ENCODE measurements at places on chromosomes 3 and 15.
A peak's percentile ranks its signal among the peaks of the same experiment; 100 is the strongest.

DNA sequence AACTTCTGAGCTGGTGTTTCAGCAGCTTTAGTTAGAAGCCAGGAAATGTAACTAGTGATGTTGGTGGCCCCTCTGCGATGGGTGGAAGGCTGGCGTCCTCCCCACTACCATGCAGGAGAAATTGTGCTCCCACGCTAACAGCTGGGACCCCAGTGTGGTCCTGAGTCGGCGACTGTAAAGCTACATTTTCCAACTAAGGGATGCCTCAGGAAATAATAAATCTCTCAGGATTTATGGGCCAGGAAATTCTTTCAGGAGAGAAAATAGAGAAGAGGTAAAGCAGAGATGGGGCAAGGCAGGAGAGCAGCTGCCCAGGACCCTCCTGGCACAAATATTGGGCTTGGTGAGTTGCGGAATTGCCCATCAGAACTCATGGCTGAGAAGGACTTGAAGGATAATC lies 186.9 kb downstream of the OPA1 start:
- no peaks in the 10 kb centered on the region for H3K36me3 ChIP-seq
- H3K4me3 ChIP-seq: no peak overlapping the region
- H3K27ac ChIP-seq: no peak overlapping the region
- H3K27me3 ChIP-seq: peaks cover 24% of the 10 kb centered on the region
- DNase-seq: no peak
- no peaks in the 10 kb centered on the region for H3K4me1 ChIP-seq

GRCh38 chr3:48970586-48970985 lies 19.5 kb upstream of the P4HTM start:
- peaks cover 4% of the 10 kb centered on the region for H3K4me1 ChIP-seq
- no peaks in the 10 kb centered on the region for H3K27me3 ChIP-seq
- DNase-seq: no peak
- no peak overlapping the region for H3K27ac ChIP-seq
- no peak overlapping the region for H3K4me3 ChIP-seq

DNA sequence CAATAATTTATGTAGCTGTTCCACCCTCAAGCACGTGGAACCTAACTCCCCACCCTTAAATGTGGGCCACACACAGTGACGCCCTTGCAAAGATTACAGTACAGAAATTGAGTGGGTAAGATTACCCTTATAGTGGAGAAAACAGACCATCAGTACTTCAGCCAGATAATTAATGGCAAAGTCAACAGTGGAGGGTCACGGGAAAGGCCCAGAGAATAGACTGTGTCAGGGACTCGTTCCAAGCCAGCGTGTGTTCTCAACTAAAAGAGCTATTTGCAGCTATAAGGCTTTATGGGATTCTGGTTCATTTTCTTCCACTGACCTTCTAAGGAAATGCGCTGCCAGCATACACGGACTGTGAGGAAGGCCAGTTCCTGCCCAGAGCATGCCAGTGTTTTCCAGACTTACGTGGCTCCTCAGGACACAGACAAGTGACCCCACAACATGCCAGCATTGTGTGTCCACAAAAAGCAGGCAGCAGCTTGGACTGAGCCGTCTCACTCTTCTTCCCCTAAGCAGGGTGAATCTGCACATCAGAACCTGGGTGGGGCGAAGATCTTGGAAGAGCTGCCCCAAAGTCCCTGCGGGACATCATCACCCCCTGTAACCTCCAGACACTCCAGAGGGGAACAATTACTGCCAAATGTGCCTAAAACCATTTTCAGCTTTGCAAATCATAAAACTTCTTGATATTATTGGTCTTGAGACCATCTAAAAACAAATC lies 428.5 kb downstream of the OCA2 start:
- no peaks in the 10 kb centered on the region for H3K27me3 ChIP-seq
- H3K36me3 ChIP-seq: no peaks in the 10 kb centered on the region
- DNase-seq: no peak
- no peak overlapping the region for H3K4me3 ChIP-seq
- no peak overlapping the region for H3K27ac ChIP-seq

- no peak overlapping the region for H3K4me3 ChIP-seq
- H3K4me1 ChIP-seq: peaks cover 8% of the 10 kb centered on the region
- DNase-seq: no peak
- no peak overlapping the region for H3K27ac ChIP-seq
- H3K27me3 ChIP-seq: no peaks in the 10 kb centered on the region
- peaks cover 69% of the 10 kb centered on the region for H3K36me3 ChIP-seq
These were observed 141.6 kb upstream of the SLC2A2 start for GRCh38 chr3:171168086-171168485.

DNA sequence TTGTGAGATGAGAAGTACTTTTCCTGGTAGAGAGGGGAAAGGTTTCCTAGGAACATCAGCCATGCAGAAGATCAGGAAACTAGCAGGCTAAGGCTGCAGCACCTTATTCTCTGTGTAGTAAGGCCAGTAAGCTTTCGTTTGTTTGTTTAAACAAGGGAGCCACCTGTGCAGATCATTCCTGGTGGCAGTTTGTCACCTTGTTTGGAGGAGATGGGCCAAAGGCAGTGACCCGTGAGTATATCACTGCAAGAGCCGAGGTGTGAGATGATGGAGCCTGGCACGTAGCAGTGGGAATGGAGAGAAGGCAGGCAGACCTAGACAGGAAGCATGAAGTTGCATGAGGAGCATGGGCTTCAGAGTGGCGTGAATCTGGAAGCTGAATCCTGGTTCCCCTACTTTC lies 19.6 kb downstream of the ATG7 start:
- no peaks in the 10 kb centered on the region for H3K27me3 ChIP-seq
- no peak for DNase-seq
- H3K4me3 ChIP-seq: no peak overlapping the region
- peak overlapping the region; percentile 61 for H3K27ac ChIP-seq
- H3K4me1 ChIP-seq: peaks cover 34% of the 10 kb centered on the region

- peaks cover 11% of the 10 kb centered on the region for H3K4me1 ChIP-seq
- DNase-seq: no peak
- H3K4me3 ChIP-seq: no peak overlapping the region
These were observed 41.4 kb upstream of the USP3 start for GRCh38 chr15:63463036-63463435.

DNA sequence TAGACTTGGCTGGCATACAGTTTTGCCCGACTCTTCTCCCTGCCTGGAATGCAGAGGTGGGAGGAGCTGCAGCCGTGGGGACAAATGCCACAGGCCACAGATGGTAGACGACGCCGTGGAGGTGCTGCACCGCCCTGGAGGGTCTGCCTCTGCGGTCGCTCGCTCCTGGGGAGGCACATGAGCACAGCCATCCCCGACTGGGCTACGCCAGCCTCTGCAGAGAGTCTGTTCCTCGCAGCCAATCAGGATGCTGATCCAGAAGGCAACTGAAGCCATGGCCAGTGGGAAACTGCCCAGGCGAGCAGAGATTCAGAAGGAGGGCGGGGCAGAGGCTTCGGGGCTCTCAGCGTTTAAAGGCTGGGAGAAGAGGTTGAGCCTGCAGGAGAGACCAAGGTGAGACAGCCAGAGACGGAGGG lies 11.9 kb upstream of the LRRC15 start:
- no peaks in the 10 kb centered on the region for H3K36me3 ChIP-seq
- H3K4me3 ChIP-seq: no peak overlapping the region
- no peaks in the 10 kb centered on the region for H3K4me1 ChIP-seq
- H3K27me3 ChIP-seq: no peaks in the 10 kb centered on the region
- DNase-seq: no peak
- no peak overlapping the region for H3K27ac ChIP-seq

- H3K27me3 ChIP-seq: no peaks in the 10 kb centered on the region
- no peak overlapping the region for H3K27ac ChIP-seq
These were observed 106.5 kb upstream of the SLC4A7 start for GRCh38 chr3:27590437-27591298.

GRCh38 chr3:23115171-23115877 lies 87.8 kb upstream of the UBE2E2 start:
- no peak overlapping the region for H3K27ac ChIP-seq
- no peak for DNase-seq
- no peak overlapping the region for H3K4me3 ChIP-seq
- H3K36me3 ChIP-seq: no peaks in the 10 kb centered on the region
- no peaks in the 10 kb centered on the region for H3K27me3 ChIP-seq

DNA sequence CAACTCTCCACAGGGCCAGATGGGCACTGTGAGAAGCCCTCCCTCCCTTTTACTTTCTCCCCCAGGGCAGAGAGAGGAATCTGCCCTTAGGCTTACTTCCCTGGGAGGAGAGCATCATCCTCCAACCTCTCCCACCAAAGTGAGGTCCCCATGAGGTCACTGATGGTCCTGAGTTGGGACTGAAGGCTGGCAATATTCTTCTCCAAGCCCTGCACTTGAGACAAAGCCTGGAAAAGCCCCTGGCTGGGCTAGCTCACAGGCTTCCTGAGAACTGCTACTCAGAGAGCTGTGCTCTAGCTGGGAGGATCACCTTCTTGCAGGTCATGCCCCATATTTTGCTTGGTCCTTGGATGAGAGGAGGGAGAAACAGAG lies 110.0 kb upstream of the MEF2A start:
- H3K27ac ChIP-seq: no peak overlapping the region
- H3K4me1 ChIP-seq: peaks cover 33% of the 10 kb centered on the region
- H3K36me3 ChIP-seq: no peaks in the 10 kb centered on the region
- no peaks in the 10 kb centered on the region for H3K27me3 ChIP-seq

DNA sequence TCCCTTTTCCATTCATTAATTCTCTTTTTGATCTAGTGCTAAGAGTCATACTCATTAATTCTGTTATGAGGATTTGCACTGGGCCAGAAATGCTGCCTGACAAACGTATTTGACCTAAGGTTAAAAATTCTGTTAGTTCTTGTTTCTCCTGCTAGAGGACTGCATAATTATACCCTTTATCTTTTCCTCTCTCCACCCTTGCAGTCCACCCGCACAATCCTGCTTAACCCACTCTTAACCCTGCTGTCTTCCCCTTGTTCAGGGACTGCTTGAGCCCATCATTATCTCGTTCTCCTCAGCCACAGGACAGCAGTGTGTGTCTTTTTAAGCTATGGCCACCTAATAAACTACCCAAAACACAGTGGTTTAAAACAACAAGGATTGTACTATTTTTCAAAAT lies 31.1 kb upstream of the DYNC1LI1 start:
- H3K4me3 ChIP-seq: no peak overlapping the region
- no peak overlapping the region for H3K27ac ChIP-seq
- DNase-seq: no peak
- no peaks in the 10 kb centered on the region for H3K36me3 ChIP-seq
- no peaks in the 10 kb centered on the region for H3K4me1 ChIP-seq

DNA sequence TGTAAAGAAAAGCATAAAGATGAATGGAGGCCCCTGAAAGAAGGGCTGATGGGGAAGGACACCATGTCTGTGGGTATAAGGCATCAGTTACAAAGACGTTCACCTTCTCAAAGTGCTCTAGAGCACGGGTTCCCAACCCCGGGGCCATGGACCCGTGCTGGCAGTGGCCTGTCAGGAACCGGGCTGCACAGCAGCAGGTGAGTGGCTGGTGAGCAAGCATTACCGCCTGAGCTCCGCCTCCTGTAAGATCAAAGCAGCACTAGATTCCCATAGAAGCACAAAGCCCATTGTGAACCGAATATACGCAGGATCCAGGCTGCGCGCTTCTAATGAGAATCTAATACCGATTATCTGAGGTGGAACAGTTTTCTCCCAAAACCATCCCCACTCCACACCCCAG lies 25.7 kb downstream of the MYO1E start:
- DNase-seq: no peak
- no peaks in the 10 kb centered on the region for H3K27me3 ChIP-seq
- H3K27ac ChIP-seq: no peak overlapping the region
- no peaks in the 10 kb centered on the region for H3K36me3 ChIP-seq
- H3K4me3 ChIP-seq: no peak overlapping the region

GRCh38 chr3:124584552-124585391 lies 145.5 kb upstream of the UMPS start:
- DNase-seq: peak; percentile 38
- peaks cover 20% of the 10 kb centered on the region for H3K4me1 ChIP-seq
- H3K27ac ChIP-seq: no peak overlapping the region
- H3K27me3 ChIP-seq: peaks cover 24% of the 10 kb centered on the region
- peak overlapping the region; percentile 55 for H3K4me3 ChIP-seq

GRCh38 chr3:120683213-120683612 lies 1.2 kb upstream of the HGD start:
- no peaks in the 10 kb centered on the region for H3K4me1 ChIP-seq
- H3K27me3 ChIP-seq: no peaks in the 10 kb centered on the region
- no peak for DNase-seq
- H3K4me3 ChIP-seq: no peak overlapping the region
- peaks cover 4% of the 10 kb centered on the region for H3K36me3 ChIP-seq
- no peak overlapping the region for H3K27ac ChIP-seq

DNA sequence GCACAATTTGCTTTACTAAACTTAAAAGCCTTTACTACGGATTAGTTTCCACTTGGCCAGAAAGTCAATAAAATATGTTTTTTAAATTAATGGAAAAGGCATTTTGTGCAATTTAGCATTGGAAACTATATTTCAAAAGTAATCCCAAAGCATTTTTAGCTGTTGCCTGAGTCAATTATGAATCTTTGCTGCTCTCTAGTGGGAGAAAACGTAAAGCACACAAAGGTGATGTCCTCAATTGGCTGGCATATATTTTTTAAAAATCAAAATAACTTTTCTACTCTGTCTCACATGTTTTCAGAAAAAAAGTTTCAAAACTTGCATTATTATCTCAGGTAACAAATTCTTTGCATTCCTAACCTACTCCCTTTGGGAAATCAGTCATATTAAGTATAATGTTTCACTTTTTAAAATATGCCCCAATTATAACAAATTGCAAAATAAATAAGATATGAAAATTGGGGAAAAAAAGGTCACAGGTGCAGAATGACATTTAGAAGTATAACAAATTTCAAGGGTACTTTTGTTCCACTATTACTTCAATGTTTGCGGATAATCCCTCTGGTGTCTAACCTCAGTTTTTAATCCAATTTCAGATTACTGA lies 47.2 kb upstream of the TEX55 start:
- no peak overlapping the region for H3K27ac ChIP-seq
- no peak overlapping the region for H3K4me3 ChIP-seq
- no peaks in the 10 kb centered on the region for H3K36me3 ChIP-seq
- no peak for DNase-seq
- no peaks in the 10 kb centered on the region for H3K4me1 ChIP-seq

GRCh38 chr15:65182538-65182937 lies 2.6 kb downstream of the CLPX start:
- H3K36me3 ChIP-seq: peaks cover 20% of the 10 kb centered on the region
- no peak overlapping the region for H3K4me3 ChIP-seq
- no peak for DNase-seq
- H3K27me3 ChIP-seq: no peaks in the 10 kb centered on the region
- H3K27ac ChIP-seq: no peak overlapping the region
- H3K4me1 ChIP-seq: peaks cover 29% of the 10 kb centered on the region
